EL (cell line): ENCODE measurements at places on chromosomes 5 and 9.

- no peak for DNase-seq
Measured at GRCh38 chr5:35849860-35850259, 6.8 kb upstream of the IL7R start.

DNA sequence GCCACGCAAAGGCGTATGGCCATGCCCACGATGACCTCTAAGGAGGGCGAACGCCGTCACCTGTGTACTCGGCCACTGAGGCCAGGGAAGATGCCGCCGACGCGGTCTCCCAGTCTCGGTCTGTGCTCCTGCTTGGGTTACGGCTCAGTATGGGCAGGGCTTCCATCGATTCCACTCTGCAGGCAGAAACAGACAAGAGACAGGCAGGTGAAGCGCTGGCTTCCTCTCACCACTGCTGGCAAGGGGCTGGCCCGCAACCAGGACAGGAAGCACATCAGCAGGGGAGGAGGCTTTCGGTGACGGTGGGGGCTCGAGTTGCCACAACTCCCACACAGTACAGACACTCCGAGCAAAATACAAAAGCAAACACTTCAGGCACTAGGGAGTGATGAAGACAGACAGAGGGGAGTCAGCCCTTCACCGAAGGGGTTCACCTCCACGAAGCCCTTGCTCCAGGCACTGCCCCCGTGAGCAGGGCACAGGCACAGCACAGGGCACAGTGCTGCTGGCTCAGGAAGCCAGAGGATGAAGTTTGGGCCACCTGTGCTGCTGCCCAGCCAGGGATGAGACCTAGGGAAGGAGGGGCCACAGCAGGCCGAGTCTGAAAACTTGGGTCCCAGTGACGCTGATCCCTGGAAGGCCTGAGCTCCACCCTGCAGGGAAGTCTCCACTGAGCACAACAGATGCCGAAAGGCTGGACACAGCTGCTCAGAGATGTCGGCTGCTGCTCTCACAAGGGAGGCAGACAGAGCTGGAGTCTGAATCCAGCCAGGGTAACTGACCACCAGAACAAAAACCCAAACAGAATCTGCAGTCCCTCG is 91.3 kb downstream of the CAMSAP1 start:
- DNase-seq, result no peak

- no peak for DNase-seq
Measured at GRCh38 chr5:32771037-32771436, 59.9 kb downstream of the NPR3 start.

DNA sequence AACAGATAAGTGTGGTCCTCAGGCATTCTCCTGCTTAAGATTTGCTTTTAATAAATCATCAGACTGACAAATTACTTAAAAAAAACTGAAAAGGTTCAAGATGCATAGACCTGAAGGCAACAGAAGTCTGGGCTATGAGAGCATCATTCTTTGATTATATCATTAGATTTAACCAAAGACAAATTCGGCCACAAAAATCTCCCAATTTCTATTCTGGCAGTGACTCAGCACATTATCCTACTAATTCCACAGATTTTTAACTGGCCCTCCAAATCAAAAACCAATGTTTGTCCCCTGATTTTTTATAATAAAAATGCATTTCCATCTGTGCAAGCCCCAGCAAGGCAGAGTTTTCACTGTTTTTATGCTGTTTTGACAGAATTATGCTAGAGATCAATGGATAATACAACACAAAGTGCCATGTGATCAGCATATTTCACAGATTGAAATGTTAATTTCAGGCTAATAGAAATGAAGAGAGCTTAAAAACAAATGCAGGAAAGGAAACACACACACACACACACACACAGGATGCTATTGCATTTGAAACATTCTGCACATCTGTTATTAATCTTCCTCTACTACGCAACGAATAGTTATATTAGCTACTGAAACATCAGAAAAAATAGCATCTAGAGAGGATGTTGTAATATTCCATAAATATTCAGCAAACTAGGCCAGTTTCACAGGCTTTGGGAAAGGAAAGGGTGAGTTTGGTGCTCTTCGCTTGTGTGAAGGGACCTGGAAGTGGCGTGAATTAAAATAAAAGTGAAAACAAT is 177.6 kb upstream of the ST8SIA4 start:
- DNase-seq, result no peak

GRCh38 chr9:77449240-77450084 is 198.7 kb downstream of the GNA14 start:
- peak; percentile 63 for DNase-seq

DNA sequence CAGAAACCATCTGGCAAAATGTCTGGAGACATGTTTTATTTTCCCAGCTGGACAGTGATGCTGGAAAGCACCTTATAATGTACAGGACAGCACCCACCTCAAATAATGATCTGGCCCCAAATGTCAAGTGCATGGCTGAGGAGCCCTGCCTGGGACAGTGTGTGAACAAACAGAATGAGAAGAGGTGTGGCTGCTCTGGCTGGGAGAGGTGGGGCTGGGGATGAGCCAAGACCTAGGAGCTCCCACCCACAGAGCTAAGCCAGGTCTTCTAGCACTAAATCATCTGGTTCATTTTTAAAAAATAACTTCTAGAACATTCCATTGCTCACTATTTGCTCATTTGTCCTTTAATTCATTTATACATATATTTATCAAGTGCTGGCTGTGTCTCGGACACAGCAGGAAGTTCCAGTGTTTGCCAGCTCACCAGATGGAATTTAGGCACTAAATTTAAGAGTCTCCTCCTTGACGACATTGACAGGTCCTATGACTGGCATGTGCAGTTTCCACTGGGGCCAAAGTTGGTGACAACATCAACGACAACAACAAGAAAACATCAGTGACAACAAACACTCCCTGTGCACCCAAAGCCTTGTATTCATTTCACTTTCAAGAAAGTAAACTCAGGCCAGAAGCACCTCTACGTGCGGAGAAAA is 59.1 kb downstream of the GTF3C4 start:
- no peak for DNase-seq
